ENCODE measurements at places on chromosomes 1 and 21. TPM values are rescaled to one million over a fixed set of nuclear protein-coding genes. Genes with fewer than 3 reads are reported as not detected.

DNA sequence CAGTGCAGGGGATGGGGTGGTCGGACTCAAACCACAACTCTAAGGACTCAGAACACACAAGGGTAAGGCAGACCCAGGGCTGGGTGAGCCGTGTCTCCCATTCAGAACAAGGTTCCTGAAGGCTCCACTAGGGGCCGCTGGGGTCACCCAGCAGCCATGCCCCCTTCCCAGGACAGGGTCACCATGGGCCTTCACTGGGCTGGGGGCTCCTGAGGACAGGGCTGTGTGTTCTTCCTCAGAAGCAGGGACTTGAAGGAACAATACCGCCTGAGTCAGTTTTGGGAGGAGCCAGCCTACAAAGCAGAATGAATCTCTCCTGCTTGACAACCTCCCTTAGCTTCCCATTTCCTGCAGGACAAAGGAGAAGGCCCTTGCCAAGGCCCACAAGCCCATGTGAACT, 15.4 kb downstream of the RIMS3 start:
- DNase-seq = no peak

Gene TMOD4
- total RNA-seq = not detected

DNA sequence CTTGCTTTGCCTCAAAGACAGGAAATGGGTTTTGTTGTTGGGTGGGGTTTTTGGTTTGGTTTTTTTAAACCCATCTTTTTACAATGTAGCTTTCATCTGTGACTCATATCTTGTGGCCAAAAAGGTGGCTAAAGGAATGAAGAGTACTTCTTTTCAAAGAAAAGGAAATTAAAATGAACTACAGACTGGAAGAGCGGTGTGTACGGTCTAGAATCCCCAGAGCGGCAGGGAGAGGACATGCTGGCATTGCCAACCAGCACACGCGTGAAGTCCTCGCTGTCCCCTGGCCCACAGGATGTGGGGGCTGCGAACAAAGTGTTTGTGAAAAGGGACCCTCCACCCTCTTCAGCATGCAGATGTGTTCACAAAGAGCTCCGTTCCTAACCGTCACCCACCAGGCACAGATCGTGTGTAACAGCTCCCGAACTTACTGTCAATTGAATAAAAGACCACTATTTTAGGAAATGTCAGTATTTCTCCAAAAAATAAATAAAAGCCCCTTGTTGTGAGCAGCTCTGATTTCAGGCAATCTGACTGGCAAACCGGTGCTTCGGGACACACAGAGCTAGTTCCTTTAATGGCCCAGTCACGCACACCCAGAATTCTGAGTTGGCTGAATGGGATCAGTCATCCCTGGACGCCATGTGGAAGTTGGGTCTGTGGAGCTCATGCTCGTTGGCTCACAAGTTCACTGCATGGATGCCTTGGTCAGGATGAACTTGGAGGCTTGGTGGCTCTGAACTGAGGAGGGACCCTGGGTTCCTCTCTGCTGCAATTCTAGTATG, 602.9 kb downstream of the NPHP4 start:
- DNase-seq = no peak

Gene RHOU
- 1.2 TPM for total RNA-seq

Gene FOXD3
- total RNA-seq = not detected

Gene SAMSN1
- total RNA-seq = 0.23 TPM

GRCh38 chr1:77829851-77830250, 50.4 kb downstream of the MIGA1 start:
- no peak for DNase-seq

Gene SPRR2G
- total RNA-seq = not detected

DNA sequence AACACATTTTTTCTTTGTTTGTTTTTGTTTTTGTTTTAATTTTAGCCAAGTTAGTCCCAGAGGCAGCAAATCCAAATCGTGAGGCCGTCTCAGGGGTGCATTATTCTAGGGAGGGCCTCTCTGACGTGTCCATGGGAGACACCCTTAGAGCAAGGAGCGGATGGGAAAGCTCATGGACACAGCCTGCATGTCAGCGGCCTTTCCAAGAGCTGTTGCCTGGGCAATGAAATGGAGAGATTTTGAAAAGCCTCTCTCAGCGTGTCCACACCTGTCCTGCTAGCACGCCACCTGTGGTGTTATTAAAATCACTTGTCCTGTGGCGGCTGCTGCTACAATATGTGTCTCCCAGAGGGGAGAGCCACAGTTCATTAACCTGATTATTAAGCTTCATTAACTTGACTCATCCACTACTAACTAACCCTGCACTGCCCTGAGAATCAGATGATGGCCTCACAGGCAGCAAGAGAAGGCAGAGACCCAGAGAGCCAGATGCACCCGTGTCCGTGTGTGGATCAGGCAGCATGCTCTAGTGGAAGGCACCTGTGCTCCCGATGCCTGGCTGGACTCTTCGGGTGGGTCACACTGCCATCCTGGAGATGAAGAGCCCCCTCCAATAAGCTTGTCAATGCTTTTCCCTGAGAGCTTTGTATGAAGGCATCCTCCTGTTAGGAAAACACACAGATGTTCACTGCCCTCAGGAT, 133.3 kb downstream of the PGBD5 start:
- no peak for DNase-seq

- DNase-seq = peak; percentile 36
These were observed 49.8 kb downstream of the ARHGEF16 start for GRCh38 chr1:3504151-3504821.

DNA sequence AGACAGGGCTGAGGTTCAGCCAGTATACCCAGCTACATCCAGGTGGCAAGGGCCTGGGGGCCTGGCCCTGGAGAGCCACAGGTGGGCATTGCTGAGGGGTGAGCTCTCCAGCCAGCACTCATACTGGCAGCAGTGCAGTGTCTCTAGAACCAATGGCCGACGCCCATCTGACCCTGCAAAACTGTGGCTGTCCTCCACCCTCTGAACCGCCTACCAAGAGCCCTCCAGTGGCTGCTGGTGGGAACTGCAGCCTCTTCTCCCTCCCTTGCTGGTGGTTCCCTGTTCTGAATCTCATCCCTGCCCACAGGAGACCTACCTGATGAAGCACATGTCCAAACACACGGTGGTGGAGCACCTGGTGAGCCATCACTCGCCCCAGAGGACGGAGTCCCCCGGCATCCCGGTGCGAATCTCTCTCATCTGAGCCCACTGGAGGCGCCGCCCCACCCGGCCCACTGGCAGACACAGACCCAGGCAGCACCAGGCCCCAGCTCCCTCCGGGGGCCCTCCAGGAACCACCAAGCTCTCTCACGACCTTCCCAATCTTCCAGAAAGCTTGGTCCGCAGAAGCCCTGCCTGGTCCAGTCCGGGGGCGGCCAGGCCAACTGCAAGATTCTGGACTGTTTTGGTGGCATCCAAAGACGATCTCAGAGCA, 22.1 kb downstream of the A3GALT2 start:
- DNase-seq = peak; percentile 10

Gene FMO5
- total RNA-seq = 0.34 TPM

Gene RPS6KC1
- 14.0 TPM for total RNA-seq

- no peak for DNase-seq
These were observed 346.6 kb downstream of the RPS6KC1 start for GRCh38 chr1:213397638-213398037.

GRCh38 chr1:55209247-55209646, 5.9 kb downstream of the USP24 start:
- DNase-seq = no peak

DNA sequence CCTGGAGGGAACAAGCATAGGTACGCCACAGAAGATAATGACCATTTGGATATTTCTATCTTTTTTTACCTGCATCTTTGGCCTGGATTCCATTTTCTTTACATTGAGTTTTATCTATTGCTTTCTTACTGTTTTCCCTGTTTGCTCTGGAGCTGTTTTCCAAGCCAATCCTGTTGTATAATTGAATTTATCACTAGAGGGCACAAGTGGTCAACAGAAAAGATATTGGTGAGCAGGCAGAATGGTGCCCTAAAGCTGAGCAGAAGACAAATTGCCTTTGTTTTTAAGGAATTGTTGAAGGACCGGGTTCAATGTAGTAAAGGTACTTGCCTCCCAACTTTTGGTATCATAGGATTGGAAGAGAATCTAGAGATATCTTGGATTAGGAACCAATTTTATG, 152.8 kb downstream of the PPP1R12B start:
- DNase-seq = peak; percentile 20

Gene APOBEC4
- not detected for total RNA-seq

Gene C1orf141
- not detected for total RNA-seq

Gene MUL1
- total RNA-seq = 35.2 TPM

Data from glomerular endothelial cell (primary cell).